Iris pigment epithelial cell (primary cell): ENCODE measurements at places on chromosomes 4 and X.

GRCh38 chrX:85503258-85504158, 124.0 kb upstream of the POF1B start:
- DNase-seq: no peak

DNA sequence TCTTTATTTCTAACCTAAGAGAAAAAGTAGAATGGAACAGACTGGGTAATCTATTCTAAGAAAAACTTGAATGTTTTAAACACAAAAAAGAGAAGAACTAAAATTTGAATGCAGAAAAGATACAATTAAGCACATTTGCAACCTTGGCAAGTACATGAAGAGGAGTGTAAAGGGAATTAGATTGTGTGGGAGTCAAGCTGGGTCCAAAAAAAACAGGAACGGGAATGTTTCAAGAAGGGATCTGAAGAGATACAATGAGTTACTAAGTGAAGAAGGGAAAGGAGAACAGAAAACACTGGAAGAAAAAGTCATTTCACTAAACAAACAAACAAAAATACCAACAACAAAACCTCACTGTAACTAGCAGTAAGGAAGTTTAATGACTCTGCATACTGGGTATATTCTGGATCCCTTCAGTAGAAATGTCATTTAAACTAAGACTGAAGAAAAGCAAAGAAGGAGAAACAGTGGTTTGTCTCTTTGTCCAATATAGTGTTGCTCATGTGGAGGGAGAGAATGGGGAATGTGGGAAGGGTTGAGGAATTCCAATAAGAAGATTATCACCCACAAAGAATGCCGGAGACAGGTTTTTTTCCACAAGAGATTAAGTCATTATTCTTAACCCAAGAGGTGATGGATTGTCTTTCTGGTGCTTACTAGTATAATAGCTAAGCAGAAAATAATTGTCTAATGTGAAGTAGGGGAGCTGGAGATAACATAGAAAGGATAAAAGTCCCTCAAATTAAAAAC, 50.4 kb upstream of the PTPN13 start:
- DNase-seq: peak; percentile 16

- DNase-seq: no peak
Observed at GRCh38 chrX:30181353-30181752, 34.0 kb upstream of the MAGEB2 start.

- no peak for DNase-seq
Observed at GRCh38 chrX:120137439-120137838, 21.0 kb upstream of the RHOXF2 start.

DNA sequence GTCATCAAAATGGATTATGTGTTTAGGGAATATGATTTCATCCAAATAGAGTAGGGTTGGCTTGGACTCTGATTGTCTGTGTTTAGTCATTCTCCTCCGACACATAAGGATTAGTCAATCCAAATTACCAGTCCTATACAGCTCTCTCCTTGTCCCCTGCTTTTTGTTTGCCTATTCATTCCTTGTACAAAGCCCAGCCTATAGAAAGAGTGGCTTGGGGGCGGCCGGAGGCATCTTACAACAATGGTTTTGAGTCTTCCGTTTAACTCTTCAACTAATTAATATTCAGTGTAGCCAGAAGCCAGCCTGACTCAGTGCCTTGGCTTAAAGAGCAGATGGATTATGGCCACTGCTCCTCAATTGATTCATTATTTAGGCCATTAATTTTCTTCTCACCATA, 796.6 kb upstream of the POU3F4 start:
- no peak for DNase-seq

DNA sequence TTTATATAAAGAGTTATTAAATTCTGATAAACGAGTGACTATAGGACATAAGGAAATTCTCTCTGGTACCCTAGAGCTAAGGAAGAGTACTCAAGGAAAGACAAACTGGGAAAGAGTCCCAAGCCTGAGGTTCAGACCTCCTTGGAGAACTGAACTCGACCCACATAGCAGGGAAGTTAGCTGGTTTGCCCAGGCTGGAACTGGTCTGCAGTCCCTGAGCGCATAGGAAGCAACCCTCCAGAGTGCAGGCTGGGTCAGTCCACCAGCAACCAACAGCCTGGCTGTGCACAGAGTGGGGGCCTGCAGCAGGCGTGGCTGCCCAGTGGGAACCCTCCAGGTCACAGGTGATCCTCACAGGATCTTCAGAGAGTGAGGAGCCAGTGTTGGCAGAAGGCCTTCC, 114.1 kb downstream of the SOWAHB start:
- peak; percentile 43 for DNase-seq

- DNase-seq: no peak
Observed at GRCh38 chrX:119667111-119667878, 25.7 kb downstream of the SEPTIN6 start.
